PC-3 (cell line): ENCODE measurements at places on chromosomes 4 and X. TPM values are rescaled to one million over a fixed set of nuclear protein-coding genes. Genes with fewer than 3 reads are reported as not detected.

CSN1S1 gene
- total RNA-seq, result not detected in 2 replicates

SMR3B gene
- not detected in 2 replicates for total RNA-seq

IL3RA gene
- total RNA-seq, result not detected in 2 replicates

CXCL3 gene
- total RNA-seq, result 25.1 and 28.9 TPM in 2 replicates

RBMXL3 gene
- total RNA-seq, result not detected in 2 replicates

CXCL13 gene
- total RNA-seq, result not detected in 2 replicates

ADRA2C gene
- 0.52 TPM in 1 of 2 replicates, not detected in the other for total RNA-seq

CCDC120 gene
- 5.3 and 7.1 TPM in 2 replicates for total RNA-seq

UGT2B11 gene
- total RNA-seq, result not detected in 2 replicates

CCNA2 gene
- 59.1 and 78.0 TPM in 2 replicates for total RNA-seq

CLDN22 gene
- total RNA-seq, result not detected in 2 replicates

MEPE gene
- not detected in 2 replicates for total RNA-seq

PAGE1 gene
- total RNA-seq, result 1.7 and 4.5 TPM in 2 replicates

DTHD1 gene
- not detected in 2 replicates for total RNA-seq

DCAF8L2 gene
- not detected in 2 replicates for total RNA-seq

MSX1 gene
- 7.5 and 10.4 TPM in 2 replicates for total RNA-seq

AR gene
- not detected in 2 replicates for total RNA-seq

HELT gene
- total RNA-seq, result not detected in 2 replicates

AIFM1 gene
- 51.8 and 57.7 TPM in 2 replicates for total RNA-seq

VSIG4 gene
- total RNA-seq, result not detected in 2 replicates

BTK gene
- not detected in 2 replicates for total RNA-seq

SPP1 gene
- not detected in 2 replicates for total RNA-seq

BEX2 gene
- total RNA-seq, result 1.6 and 2.8 TPM in 2 replicates

ADH1B gene
- total RNA-seq, result not detected in 2 replicates

CXorf51B gene
- total RNA-seq, result not detected in 2 replicates

GTPBP6 gene
- 38.8 and 49.0 TPM in 2 replicates for total RNA-seq

MAGEA10 gene
- total RNA-seq, result not detected in 2 replicates

AREG gene
- total RNA-seq, result 203 and 222 TPM in 2 replicates

NPY1R gene
- 1.3 and 1.7 TPM in 2 replicates for total RNA-seq

TTC29 gene
- not detected in 2 replicates for total RNA-seq

FREM3 gene
- not detected in 2 replicates for total RNA-seq

ZCCHC12 gene
- 0.07 TPM in 1 of 2 replicates, not detected in the other for total RNA-seq

LRP2BP gene
- 0.40 and 0.44 TPM in 2 replicates for total RNA-seq

ATP10D gene
- 0.84 and 4.0 TPM in 2 replicates for total RNA-seq

CYBB gene
- 0.40 and 0.46 TPM in 2 replicates for total RNA-seq

FGF13 gene
- 0.47 and 2.2 TPM in 2 replicates for total RNA-seq

FAM47E gene
- 0.91 and 0.98 TPM in 2 replicates for total RNA-seq
